CD8-positive, alpha-beta memory T cell (primary cell): ENCODE measurements at places on chromosomes 16 and 17.

DNA sequence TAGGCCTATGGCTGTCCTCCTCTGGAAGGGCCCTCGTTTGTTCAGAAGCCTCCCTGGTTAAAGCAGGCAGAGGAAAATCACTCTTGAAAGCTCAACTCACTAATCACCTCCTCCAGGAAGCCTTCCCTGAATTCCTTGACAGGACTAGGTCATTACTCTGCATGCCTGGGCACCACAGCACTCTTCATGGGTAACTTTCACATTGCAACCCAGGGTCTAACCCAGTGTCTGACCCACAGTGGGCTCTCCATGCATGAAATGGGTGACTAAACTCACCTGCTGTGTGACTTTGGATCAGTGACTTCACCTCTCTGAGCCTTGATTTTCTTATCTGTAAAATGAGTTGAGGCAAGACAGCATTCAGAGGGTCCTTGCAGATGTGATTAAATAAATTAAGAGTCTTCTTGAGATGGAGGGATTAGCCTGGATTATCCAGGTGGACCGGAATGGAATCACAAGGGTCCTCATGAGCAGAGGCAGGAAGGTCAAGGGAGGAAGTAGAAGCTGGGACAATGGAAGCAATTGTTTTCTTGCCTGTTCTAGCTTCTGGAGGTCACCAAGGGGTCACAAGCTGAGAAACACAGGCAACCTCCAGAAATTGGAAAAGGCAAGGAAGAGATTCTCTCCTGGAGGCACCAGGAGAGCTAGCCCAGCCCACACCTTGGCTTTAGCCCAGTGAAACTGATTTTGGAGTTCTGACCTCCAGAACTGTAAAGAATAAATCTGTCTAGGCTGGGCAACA is 3.8 kb upstream of the RAI1 start:
- DNase-seq: no peak

- no peak for DNase-seq
Observed at GRCh38 chr16:79923431-79923830, 322.9 kb upstream of the MAF start.

DNA sequence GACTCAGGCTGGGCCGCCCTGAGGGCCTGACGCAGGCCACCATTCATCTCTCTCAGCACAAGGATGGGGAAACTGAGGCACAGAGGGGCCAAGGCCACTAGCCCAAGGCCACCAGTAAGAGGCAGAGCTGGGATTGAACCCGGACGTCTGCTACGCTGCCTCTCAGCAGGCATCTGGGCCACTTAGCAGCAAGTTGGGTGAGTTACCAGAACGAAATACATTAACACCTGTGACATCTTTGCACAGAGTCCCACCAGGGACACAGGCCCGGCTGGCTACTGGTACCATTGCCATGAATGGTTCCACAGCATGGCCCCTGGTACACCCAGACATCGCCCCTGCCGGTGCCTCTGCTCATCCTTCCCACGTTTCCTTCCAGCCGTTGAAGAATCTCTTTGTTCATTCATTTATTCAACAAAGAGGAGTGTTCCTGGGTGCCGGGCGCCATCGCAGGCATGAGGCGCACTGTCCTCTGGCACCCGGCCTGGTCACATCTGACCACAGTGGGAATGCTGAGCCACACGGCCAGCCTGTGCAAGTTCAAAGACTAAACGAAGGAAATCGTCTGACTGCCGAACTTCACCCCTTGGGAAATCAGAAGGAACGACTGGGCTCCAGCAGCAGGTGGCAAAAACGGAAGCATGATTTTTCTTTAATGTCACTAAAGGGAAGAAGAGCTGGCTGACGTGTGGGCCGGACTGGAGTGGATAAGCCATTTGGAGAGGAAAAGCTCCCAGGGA is 7.4 kb upstream of the ZNF469 start:
- no peak for DNase-seq

- no peak for DNase-seq
Observed at GRCh38 chr17:36980280-36980761, 31.6 kb downstream of the AATF start.

- DNase-seq: no peak
Observed at GRCh38 chr16:47697826-47698225, 236.7 kb downstream of the PHKB start.

DNA sequence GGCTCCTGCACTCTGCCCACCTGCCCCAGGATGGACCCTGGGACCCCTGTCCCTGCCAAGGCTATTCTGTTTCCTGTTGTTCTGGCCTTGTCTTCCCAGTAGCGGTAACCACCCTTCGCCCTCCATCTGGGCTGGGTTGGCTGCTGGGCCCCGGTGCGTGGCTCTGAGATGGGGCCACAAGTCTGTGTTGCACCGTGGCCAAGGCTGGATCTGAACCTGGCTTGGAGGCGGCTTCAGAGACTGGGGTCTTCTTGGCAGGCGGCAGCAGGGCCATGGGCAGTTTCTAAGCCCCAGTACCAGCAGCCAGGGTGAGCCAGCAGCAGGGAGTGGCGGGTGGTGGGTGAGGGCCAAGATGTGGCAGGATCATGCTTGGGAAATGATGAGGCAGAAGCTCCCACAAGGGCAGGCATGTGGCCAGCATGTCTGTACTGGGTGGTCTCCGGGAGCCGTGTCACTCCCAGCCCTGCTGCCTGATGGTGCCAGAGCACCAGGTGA is 12.6 kb downstream of the MAP2K3 start:
- DNase-seq: no peak

- no peak for DNase-seq
Observed at GRCh38 chr17:80287038-80287437, 26.4 kb downstream of the RNF213 start.

DNA sequence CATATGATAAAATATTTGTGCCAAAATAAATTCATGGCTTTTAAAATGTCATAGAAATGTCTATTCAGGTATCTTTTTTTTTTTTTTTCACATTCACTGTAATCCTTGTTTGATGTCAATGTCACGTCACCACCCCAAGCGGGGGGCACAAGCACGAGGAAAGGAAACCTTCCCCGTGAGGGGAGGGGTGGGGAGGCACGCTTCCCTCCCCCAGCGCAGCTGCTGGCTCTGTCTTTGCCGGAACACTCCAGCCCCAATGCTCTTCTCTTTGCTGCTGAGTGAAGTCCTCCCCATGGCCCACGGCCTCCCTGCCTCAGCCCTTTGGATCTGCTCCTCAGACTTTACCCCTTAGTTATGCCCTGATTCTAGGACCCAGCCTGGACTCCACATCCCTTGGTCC is 1.5 kb downstream of the SLC35G3 start:
- no peak for DNase-seq

GRCh38 chr17:49565948-49566491 is 9.7 kb upstream of the NXPH3 start:
- no peak for DNase-seq

GRCh38 chr16:27489906-27490305 is 59.8 kb downstream of the GTF3C1 start:
- DNase-seq: no peak

DNA sequence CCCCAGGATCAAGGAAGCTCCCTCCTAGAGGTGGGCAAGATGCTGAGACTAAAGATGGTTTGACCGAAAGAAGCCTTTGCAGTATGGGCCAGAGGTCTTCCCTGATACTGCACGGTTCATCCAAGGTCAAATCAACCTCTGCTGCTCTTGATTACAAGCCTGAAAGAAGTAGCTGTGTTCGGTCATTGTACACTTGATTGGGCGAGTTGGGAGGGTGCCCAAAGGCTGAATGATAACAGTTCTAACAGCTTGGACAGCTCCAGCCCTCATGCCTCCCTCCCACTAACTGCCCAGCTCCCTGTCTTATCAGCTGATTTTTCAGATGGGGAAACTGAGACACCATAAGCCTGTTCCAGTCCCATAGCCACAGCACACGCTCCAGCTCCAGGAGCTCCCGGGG is 42.8 kb downstream of the ABCC12 start:
- no peak for DNase-seq

DNA sequence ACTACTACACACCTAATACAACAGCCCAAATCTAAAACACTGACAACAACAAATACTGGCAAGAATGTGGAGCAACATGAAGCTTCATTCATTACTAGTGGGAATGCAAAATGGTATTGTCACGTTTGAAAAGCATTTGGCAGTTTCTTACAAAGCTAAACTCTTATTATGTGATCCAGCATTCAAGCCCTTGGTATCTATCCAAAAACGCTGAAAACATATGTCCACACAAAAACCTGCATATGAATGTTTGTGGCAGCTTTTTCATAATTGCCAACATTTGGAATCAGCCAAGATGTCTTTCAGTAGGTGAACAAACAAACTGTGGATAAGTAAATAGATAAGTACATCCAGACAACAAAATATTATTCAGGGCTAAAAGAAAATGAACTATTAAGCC is 501.1 kb upstream of the KIF2B start:
- DNase-seq: no peak

- no peak for DNase-seq
Observed at GRCh38 chr17:70699408-70699807, 530.1 kb downstream of the KCNJ2 start.

DNA sequence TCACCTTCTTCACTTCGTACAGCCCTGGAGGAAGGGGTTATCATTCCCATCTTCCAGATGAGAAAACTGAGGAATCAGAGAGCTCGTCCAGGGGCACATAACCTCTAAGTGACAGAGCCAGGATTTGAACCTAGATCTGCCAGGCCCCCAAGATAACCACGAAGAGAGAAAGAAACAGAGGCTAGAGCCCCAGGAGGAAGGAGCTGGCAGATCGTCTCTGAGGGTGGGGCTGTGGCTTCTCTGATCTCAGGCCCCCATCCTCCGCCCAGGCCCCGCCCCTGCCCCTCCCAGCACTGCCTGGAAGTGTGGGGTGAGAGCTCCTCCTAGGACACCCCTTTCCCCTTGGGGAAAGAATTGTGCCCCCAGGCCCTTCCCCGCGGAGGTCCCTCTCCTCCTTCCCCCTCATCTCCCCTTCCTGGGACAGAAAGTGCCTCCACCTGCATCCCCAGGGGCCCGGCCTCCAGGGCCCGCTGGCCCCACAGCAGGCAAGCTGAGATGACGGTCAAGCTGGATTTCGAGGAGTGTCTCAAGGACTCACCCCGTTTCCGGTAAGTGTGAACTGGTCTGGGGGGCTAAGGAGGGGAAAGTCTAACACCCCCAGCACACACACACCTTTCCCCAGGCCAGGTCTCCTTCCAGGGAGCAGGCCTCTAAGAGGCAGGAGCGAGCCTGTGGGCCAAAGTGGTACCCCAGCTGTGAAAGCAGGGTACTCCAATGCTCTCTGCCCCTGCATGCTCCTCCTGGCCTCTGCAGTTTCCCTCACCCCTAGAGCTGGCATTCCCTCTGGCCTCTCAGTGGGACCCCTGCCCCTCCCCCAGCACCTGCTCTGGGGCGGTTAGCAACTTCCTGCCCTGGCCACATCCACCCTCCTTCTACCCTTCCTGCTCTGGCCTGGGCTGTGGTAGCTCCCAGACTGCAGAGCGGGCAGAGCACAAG is at the start of gene ACAP1:
TSS of gene ACAP1 (plus strand) at position 290 of the 936 bp plus-strand sequence. CDS start at position 496, 206 bp downstream.
- DNase-seq: peak; percentile 90

- no peak for DNase-seq
Observed at GRCh38 chr16:71628810-71629209, 2.8 kb downstream of the MARVELD3 start.

DNA sequence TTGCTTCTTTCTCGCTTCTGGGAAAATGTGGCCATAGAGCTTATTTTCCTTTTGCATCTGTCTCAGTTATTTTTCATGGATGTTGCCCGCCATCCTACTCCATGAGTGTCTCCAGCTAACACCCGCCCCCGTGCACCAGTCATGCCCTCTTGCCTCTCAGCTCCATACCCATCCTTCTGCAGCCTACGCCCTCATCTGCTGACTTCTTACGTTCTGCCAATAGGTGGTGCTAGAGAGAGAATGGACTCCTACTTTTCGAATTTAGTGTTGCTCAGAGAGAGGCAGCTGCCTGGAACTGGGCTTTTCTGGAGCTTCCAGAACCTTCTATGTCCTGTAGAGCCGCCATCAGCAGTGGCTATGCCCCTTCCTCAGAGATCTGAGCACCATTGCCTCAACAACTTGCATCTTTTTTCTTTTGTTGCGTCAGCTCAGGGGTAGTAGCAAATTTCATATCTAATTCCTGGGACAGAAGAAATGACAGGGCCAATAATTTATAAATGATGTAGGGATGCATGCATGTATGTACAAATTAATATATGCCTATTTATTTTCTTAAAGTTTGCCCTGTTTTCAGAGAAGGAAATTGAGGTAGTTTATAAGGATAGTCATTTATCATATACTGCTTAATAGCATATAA is 119.7 kb upstream of the MYOCD start:
- DNase-seq: no peak

DNA sequence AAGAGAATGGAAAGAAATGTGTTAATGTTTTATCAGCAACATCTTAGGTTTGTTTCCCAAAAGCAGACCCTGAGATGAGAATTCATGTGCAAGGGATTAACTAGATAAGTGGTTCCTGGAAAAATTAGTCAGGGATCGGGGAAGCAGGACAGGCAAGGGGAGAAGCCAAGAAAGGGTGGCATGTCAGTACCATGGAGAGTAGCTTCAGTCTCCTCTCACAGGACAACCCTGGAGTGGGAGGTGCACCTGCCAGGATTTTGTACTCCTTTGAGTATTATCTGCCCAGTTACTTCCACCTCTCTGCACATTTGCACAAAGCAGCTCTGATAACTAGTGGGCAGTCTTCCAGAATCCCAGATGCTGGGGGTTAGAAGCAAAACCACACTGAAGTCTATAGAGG is 117.0 kb downstream of the RGS9 start:
- DNase-seq: no peak

GRCh38 chr17:1709971-1710806 is at the start of gene TLCD2:
TSS of gene TLCD2 (minus strand) at chr17:1710377. CDS start at chr17:1710242, 135 bp downstream.
- no peak for DNase-seq

DNA sequence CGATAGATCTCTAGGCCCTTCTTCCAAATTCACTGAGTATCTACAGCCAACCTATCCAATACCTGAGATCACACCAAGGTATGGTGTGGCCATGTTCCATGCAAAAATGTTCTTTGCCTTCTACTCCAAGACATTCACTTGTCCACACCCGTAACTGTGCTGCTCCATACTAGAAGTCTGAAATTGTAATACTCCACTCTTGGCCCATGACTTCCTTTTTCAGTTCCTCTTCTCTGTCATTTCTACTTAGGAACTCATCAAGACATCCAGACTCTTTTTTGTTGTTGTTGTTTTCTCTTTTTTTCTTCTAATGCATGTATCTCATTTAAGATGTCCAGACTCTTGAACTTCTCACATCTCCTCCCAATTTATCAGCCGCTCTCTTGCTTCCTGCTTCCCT is 42.5 kb upstream of the KSR1 start:
- no peak for DNase-seq

GRCh38 chr17:64073771-64074703 is 53.6 kb upstream of the ICAM2 start:
- DNase-seq: no peak
